ENCODE measurements at places on chromosomes 13 and 19. TPM values are rescaled to one million over a fixed set of nuclear protein-coding genes. Genes with fewer than 3 reads are reported as not detected.

The SIAH3 gene
- 0.23 TPM for total RNA-seq

GRCh38 chr13:37326334-37326733 is 220.9 kb upstream of the CSNK1A1L start:
- no peak for DNase-seq

- DNase-seq: no peak
Measured at GRCh38 chr13:110182003-110182402, 125.0 kb downstream of the COL4A1 start.

The CYP4F12 gene
- not detected for total RNA-seq

GRCh38 chr19:32555786-32556185 is 25.2 kb upstream of the PDCD5 start:
- no peak for DNase-seq

The ZNF808 gene
- total RNA-seq: 5.5 TPM

GRCh38 chr13:98581381-98581780 is 4.5 kb upstream of the STK24 start:
- no peak for DNase-seq

- DNase-seq: no peak
Measured at GRCh38 chr19:7905859-7906258, 2.2 kb downstream of the MAP2K7 start.

DNA sequence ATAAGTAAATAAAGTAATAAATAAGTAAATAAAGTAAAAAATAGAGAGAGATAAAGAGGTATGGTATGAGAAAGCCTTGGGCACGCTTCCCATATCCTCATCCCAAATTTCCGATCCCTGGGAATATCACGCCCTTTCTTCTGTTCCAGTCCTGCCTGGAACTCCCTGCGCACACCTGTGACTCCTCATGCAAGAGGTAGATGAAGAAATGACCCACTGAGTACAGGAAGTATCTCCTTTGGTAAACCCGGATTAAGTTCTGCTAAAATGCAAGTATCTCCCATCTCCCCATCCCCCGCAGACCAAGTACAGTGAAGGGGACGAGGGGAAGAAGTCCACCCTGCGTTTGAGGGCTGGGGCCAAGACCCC is 399 bp upstream of the ZNF136 start:
- no peak for DNase-seq

DNA sequence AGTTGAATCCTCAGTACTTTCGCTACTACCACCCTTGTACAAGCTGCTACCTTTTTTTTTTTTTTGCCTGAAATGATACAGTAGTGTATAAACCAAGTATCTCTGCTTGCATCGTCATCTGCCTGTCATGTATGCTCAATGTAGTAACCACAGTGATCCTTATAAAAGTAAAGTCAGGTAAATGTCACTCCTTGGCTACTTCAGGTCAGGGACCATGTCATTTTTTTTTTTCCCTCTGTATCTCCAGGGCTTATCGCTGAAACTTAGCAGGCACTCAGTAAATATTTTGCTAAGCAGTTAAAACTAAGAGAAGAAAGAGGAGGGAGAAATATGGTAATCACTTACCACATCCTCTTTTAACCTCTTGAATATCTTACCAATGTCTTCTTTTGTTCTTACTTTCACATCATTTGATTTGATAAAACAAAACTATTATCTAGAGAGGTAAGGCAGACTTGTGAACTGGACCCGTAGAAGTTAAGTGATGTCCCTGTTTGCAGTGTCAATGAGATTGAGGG is 96.8 kb upstream of the KLF12 start:
- DNase-seq: no peak

The OR7A5 gene
- not detected for total RNA-seq

The TNNI3 gene
- total RNA-seq: 0.40 TPM

- no peak for DNase-seq
Measured at GRCh38 chr13:88303605-88304004, 632.4 kb downstream of the SLITRK5 start.

The PGLYRP1 gene
- total RNA-seq: not detected

The ZNF546 gene
- total RNA-seq: 0.17 TPM

- no peak for DNase-seq
Measured at GRCh38 chr13:22138947-22139346, 468.1 kb downstream of the FGF9 start.

DNA sequence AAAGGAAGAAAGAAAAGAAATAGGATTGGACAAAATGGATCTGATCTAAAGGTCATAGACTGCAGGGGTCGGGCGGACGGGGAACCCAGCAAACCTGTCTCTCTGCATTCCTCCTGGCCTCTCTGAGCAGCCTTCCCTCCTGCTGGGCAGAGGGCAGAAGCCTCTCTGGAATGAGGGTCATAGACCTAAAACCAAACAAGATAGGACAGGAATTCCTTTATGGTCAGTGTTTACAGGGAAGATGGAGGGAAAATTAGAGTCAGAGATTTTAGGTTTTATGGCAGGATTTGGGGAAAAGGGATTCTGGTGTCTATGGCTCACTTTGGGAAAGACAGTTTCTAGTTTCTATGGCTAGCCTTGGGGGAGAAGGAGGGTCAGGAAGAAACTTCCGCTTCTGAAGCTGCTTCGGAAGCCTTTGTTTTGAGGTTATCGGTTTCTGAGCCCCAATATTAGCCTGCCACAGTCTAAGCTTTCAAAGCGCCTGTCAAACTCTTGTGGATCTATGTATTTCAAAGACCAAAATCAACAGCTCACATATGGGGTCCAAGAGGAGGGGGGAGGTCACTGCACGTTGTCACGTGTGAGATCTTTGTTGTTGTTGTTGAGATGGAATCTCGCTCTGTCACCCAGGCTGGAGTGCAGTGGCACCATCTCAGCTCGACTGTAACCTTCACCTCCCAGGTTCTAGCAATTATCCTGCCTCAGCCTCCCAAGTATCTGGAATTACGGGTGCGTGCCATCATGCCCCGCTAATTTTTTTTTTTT is 18.9 kb upstream of the DPRX start:
- no peak for DNase-seq

The FAAP24 gene
- 4.2 TPM for total RNA-seq

The KASH5 gene
- total RNA-seq: not detected

The LCP1 gene
- 7.0 TPM for total RNA-seq

GRCh38 chr19:55242517-55242916 is 14.0 kb upstream of the TMEM86B start:
- no peak for DNase-seq

The PCDH20 gene
- total RNA-seq: 1.5 TPM

The RASIP1 gene
- 6.9 TPM for total RNA-seq

Data from epithelial cell of proximal tubule (primary cell).